ENCODE measurements at places on chromosomes 6 and 20.

- DNase-seq: no peak
Observed at GRCh38 chr6:165766457-165766856, 103.4 kb upstream of the PDE10A start.

GRCh38 chr6:88360203-88360797 lies 194.2 kb upstream of the CNR1 start:
- no peak for DNase-seq

DNA sequence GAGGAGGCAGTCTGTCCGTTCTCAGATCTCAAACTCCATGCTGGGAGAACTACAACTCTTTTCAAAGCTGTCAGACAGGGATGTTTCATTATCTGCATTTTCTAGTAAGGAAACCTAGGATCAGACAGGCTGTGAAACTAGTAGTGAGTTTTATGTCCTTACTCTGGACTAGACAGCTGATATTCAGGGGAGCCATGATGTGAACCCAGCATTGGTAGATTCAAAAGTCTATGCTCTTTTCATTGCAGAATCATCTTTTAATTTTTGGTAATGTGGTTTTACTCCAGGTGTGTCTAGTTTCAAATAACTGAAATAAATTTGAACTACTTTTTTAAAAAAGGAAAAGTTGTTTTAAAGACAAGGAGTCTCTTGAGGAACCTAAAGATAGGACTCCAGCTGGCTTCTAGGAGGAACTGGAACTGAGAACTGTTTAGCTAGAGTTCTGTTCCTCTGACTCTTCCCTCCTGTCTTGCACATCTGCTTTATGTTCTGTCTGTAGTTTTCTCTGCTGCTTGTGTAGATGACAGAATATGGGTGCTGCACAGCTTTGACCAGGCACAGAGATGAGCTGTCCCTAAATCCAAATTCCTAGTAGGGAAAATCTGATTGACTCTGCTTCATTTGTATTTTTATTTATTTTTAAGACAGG lies 27.8 kb upstream of the RNF144B start:
- DNase-seq: no peak

GRCh38 chr6:13406781-13407180 lies 78.4 kb upstream of the TBC1D7 start:
- no peak for DNase-seq

DNA sequence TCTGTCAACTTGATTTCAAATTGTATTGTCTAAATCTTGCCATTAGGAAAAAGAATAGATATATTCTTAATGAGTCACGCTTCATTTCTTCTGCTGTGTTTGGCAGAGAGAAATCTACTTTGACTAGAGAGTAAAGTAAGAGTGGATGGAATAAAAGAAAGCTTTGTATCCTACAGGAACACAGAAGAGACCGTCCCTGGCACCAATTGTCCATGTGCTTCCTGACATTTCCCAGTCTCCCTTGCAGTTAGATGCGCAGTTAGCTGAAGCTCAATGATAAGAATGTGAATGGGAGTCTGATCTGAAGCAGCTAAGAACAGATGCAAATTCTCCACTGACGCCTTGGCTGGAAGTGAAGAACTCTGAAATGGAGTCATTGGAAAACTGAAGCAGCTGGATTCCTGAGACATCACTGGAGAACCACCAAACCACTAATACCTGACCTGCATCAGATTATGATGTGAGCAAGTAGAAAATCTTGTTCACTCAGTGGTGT lies 528.2 kb upstream of the MARCKS start:
- no peak for DNase-seq

DNA sequence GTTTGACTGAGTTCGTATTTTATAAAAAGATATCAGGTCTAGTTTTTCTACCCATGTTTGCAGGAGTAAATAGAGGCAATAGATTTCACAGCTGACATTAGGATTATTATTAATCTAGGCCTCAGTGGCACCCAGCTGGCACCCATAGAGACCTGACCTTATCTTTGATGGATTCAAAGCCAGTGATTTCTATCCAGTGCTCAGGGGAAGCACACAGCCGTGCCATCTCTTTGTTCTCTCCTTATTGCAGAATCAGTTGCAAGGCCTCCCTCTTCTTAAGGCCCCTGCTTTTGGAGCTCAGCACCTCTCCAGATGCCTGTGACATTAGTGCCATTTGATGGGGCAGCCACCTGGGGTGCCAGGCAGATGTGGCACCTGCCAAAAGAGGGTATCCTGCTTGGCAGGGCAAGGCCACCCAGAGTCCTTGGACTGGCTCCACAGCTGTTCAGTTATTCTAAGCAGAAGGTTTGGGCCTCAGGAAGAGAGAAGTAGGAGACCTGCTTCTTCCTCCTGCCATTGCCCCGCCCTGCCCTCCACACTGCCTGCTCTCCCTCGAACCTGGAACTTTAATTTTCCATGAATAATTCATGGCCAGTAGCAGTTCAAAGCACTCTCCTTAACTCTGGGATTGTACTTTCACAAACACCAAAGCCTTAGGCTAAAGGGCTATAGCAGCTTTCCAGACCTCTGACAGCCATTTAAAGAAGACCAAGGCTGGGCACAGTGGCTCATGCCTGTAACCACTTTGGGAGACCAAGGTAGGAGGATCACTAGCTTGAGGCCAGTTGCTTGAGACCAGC lies 206.3 kb downstream of the ZDHHC14 start:
- no peak for DNase-seq

- DNase-seq: no peak
Observed at GRCh38 chr20:36352843-36353553, 46.9 kb downstream of the DLGAP4 start.

DNA sequence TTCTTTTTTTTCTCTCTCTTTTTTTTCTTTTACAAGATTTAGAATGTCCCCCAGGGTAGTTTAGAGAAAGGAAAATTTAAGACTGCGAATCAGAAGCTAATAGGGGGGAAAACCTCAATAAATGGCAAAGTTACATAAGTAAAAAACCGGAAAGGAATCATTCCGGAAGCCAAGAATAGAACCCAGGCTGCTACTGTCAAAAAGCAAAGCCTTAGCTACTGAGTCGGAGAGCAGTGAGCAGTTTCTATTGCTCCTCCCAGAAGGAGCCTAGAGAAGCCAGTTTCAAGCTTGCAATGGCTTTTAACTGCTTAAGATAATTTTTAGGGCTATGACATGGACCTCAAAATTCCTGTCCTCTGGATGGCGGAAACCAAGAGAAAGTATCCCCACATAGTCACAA lies 31.6 kb downstream of the SAMD5 start:
- DNase-seq: no peak

GRCh38 chr20:2849529-2849928 lies 9.0 kb downstream of the VPS16 start:
- no peak for DNase-seq

DNA sequence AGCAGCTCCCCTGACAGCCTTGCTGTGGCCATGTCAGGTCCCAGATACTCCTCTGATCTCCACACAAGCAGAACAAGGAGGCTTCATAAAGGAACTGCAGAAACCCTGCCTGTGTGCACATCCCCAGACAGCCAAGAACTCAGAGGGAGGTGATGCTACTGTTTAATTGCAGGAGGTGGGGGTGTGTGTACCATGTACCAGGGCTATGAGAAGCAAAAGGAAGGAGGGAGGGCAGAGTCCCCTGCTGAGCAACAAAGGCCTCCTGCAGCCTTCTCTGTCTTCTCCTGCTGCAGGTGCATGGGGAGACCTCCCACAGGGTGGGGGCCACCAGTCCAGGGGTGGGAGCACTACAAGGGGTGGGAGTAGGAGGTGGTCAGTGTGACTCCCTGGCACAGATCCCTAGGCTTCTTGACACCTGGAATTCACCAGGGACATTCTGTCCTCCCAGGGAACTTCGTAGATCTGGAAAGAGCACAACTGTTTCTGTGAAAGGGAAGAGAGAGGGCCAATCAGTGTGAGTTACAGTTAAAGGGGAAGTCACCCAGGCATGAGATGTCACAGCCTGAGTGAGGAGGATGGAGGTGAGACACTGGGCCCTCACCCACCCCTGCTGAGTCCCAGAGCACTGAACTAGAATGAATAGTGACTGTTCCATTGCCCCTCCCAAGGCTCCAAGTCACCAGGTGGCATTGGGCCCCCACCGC lies 2.8 kb downstream of the CST2 start:
- DNase-seq: no peak

GRCh38 chr6:157265186-157265585 lies 58.1 kb downstream of the TMEM242 start:
- DNase-seq: no peak

DNA sequence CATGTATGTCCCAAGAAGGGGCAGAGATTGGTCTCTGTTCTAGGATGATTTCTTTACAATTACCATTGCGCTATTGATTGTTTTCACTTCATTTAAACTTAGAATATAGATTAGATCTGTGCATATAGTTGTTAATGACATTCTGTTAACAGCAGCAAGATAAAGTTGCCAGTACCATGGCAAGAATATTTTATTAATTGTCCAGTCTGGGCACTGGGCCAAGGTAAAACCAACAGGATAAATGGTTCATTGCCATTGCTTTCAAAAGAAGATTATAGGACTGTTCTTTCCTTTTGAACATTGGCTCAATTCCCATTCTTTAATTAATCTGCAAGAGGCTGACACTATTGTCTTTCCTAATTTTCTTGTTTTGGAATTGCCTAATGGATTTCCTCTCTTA lies 592.4 kb downstream of the RFPL4B start:
- DNase-seq: no peak

DNA sequence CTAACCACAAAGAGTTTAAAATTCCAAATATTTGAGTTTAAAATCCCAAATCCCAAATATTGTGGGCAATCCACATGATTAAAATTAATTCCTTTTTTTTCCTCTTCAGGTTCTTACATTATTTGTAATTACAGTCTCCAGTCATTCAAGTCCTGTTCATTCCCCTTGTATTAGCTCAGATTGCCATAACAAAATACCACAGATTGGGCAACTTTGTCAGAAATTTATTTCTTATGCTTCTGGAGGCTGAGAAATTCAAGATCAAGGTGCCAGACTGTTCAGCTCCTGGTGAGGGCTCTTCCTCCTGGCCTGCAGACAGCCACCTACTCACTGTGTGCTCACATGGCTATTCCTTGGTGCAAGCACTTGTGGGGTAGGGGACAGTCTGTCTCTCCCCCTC lies 105.5 kb downstream of the ARMC2 start:
- DNase-seq: no peak

All from mesothelial cell of epicardium (in vitro differentiated cells).